ENCODE measurements at places on chromosomes 7 and 10.
A peak's percentile ranks its signal among the peaks of the same experiment; 100 is the strongest.

GRCh38 chr10:47137311-47137851, 162.6 kb upstream of the GDF10 start:
- DNase-seq, result no peak

DNA sequence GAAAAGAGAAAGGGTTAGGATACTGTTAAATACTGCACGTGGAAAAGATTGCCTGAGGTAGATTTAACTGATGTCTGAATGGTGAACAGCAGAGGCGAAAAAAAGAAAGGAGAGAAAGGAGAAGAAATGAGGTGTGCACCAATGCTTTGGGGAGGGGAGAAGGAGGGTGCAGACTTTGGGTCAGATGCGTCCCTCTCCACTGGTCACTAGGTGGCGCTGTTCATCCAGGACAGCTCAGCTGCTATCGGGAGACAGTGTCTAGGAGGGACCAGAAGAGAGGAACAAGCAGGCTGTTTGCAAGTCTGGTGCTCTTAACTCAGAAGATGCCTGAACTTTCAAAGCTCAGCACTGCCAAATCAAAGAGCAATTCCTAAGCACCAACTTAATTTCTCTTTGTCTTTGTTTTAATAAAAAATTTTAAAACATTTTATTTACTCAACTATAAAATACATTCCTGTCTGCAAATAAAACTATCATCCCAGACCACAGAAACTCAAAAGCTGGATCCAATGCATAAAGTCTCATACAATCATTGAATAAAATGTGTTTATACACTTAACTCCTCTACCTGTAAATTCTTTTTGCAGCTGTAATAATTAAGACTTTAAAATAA, 83.9 kb upstream of the PDLIM1 start:
- DNase-seq, result peak; percentile 59

GRCh38 chr7:111242141-111242755, 151.3 kb downstream of the LRRN3 start:
- no peak for DNase-seq

GRCh38 chr7:40402661-40403060, 267.9 kb downstream of the SUGCT start:
- no peak for DNase-seq

- DNase-seq, result peak; percentile 70
Observed at GRCh38 chr7:7639847-7640220, 718 bp upstream of the UMAD1 start.

DNA sequence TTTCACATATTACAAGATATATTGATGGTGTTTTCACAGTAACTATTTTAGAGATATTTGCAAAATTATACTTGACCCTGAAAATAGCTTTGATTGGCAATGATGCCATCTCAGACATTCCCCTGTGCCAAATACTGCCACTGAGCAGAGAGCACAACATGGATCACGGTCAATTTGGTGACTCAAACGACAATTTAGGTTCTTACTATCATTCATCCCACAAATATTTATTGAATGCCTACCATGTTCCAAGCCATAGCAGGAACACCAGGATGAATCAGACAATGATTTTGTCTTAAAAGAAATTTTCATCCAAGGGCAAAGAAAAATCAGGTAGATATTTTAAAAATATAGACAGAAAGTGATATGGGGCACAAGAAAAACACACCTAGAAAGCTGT, 153.2 kb upstream of the ADO start:
- no peak for DNase-seq

- no peak for DNase-seq
Observed at GRCh38 chr10:131697476-131698128, 203.2 kb upstream of the PPP2R2D start.

- DNase-seq, result no peak
Observed at GRCh38 chr10:18312374-18313139, 172.3 kb downstream of the CACNB2 start.

DNA sequence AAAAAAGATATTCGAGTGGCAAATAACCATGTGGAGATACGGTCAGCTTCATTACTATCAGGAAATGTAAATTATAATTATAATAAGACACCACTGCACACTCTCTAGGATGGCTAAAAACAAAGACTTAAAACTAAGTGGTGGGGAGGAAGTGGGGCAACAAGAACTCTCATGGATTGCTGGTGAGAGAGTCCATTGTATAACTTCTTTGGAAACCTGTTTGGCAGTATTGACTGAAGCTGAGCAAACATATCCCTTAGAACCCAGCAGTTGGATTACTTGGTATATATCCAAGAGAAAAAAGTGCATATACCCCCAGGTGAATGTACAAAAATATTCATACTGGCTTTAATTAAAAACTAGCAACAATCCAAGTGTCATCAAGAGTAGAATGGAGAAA, 133.7 kb upstream of the CTBP2 start:
- DNase-seq, result no peak

DNA sequence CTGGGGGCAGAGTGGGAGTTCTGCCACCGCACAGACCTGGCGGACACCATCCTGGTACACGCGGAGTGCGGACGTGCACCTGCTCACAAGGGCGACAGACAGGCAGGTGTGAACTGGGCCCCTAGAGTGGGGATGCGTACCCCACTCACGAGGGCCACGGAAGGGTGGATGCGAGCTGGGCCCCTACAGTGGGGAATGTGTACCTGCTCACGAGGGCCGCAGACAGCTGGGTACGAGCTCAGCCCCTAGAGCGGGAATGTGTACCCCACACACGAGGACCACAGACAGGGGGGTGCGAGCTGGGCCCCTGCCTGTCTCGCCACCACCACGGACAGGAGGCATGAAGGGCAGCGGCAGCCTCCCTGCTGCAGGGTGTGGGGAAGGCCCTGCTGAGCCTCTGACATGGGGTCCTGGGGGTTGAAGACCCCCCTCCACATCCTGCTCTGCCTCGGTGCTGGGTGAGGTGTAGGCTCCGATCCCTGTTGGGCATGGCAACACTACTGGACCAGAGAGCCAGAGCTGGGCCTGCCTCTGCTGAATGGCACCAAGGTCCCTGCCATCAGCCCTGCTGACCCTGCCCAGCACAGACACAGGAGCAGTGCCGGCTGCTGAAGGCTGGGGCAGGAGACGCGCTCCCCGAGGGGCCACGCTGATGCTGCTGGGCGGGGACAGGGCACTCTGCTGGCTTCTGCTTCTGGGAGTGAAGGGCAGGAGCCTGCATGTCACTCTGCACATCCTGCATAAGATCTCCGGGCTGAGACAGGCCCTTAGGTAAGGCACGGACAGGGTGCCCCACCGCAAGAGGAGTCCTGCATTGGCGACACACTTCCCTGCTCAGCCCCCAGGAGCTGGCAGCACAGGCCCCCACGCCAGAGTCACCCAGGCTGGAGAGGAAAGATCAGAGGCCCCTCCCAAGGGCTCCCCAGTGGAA, 259.2 kb downstream of the MAD1L1 start:
- DNase-seq, result no peak

DNA sequence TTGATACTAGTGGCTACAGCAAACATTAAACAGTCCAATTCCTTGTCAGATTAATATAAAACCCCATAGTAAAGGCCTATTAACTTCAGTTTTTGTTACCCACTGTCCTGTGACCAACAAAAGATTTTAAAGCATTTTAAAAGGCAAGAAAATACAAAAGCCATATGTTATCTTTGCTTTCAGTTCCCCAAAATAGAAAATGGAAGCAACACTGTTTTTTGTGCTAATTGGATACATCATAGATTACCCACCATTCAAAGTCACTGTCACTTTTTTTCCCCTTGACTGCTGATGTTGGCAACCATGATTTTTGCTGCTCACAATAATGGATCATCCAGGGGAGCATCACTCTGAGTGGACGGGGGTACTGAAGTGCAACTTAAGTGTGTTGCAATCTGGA, 52.4 kb upstream of the TMEM140 start:
- DNase-seq, result no peak

DNA sequence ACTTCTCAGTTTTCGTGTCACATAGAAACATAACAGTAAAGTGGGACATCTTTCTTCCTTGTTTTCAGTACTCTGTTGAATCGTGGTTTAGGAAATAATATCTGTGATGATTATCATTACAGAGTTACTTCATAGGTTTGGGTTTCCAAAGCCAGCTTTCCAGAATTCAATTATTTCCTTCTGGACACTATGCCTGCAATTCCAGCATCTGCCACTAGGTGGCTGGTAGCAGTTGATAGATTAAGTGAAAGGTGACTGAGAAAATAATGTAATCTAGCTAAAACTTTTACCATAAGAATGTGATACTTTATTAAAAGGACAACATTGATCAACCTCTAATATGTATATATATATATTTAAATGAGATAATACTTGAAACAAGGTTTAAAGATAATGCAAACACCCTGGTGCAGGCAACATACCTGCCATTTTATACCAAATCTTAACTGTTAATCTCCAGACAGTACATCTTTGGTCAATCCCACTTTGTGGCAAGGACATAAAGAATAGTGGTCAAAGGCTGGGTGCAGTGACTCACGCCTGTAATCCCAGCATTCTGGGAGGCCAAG, 102.6 kb downstream of the SH3PXD2A start:
- peak; percentile 44 for DNase-seq

DNA sequence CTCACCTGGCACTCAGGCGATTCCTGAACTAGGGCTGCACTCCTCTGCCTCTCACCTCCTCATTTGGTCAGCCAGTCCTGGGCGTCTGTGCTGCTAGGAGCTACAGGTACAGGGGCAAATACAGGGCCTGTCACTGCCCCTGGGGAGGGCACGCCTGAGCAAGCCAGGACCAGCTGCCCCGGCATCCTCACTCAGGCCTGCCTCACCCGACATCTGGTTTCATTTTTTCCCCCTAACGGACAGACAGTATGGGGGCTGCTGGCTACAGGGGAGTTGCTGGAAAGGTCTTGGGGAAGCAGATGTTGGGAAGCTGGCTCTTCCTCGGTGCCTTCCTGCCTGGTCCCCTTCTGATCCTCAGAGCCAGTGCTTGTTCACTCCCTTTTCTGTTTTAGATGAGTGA, 77.3 kb upstream of the PPIF start:
- no peak for DNase-seq

DNA sequence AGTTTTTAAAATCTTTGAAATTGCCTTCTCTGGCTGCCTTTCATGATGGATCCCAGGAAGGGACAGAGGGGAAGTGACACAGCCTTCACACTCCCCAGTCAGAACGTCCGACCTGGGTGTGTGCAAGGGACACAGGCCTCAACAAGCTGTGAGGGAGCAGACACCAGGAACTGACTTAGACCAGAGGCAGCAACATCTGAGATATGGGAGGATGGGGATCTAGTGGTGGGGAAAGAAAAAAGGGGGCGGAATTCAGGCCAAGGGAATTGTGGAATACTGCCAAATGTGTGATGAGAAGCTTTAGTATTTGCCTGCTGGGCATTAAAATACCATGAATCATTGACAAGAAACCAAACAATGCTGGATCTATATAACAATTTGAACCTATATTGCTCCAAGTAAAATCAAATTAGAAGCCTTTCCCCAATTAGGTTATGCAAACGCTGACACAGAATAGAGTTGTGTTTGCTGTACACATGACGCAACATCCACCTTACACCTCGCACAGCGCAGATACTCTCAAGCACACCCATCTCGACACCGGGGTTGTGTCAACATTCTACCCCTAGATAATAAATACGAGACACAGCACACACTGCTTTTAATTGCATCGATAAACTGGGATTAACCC, 17.2 kb upstream of the MNX1 start:
- no peak for DNase-seq

DNA sequence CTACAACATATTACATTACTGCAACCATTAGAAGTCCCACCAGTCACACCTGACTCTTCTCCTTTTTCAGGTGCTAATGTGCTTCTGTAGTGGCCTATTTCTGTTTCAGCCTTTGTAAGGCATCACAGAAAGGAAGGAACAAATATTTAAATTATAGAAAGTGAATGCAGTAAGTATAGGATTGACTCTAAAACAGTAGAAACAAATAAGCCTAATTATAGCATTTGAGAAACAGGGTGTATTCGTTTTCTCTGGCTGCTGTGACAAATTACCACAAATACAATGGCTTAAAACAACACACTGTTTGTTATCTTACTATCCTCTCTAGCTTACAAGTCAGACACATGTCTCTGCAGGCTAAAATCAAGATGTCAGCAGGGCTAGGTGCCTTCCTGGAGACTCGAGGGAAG, 69.4 kb downstream of the CCSER2 start:
- no peak for DNase-seq

DNA sequence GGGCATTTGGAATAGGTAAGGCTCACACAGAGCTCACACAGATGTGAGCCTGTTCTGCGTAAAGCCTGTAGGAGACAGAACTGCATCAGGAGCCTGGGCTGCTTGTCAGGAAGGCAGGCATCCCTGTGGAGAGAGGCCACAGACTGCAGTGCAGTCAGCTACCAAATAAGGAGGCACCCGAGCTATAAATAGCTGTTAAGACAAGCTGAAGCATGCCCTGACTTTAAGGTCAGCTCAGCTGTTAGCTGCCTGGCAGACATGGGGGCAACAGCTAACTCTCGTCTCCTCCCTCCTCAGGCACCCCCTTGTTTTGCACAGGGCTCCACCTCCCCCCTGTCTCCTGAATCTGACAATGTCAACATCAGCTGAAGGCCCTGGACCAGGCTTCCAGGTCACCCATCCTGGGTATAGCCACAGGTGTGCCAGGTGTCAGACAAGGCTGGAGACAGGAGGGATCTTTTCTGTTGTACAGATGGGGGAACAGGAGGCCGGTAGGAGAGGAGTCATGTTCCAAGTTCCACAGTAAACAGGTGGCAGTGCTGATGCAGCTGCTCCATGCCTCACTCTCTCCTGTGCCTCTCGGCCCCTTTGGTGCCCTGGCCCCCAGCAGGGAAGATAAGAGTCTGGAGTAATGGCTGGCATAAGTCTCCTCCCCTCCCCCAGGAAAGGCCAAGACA, 27.6 kb upstream of the MKRN1 start:
- DNase-seq, result no peak

- peak; percentile 17 for DNase-seq
Observed at GRCh38 chr10:17644485-17644943, 563 bp downstream of the STAM start.

DNA sequence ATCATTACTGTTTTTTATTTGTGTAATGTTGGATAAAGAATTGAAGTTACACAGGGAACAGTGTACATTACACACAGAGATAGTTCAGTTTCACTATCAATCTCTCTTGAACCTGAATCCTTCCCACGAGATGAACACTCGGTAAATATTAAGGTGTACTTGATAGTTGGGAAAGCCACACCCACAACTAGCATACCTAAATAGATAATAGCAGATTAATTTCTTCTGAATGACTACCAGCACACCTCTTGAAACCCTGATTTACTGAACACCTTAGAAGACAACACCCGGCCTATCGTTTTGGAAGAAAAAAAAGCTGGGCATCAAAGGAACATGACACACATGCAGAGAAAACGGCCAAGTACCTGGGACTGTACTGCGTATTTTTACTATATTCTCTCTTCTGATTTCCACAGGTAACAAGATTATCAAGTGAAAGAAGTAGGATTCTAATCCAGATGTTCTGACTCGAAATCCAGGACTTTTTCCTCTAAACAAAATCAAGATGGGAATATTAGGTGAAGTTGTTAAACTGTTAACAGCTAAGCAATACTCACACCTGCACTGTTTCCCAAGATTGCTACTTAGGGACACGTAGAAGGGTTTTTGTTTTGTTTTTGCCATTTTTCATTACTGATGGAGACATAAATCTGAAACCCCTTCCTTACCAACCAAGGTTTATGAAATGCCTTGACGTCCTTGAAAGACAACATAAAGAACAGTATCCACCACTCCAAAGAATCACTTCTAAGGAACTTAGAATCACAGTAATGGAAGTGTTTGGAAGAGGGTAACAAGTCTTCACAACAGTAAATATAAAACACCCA, 1.0 kb downstream of the CCDC186 start:
- DNase-seq, result no peak

- DNase-seq, result no peak
Observed at GRCh38 chr7:131544449-131545301, 11.8 kb downstream of the PODXL start.

All from stimulated activated CD4-positive, alpha-beta T cell treated with anti-CD3 and anti-CD28 coated beads, Interleukin-4, amount 100 ng/mL, for 24 hours (primary cell).